ENCODE measurements at places on chromosomes 5 and 9. TPM values are rescaled to one million over a fixed set of nuclear protein-coding genes. Genes with fewer than 3 reads are reported as not detected.

PCDHGB5 gene
- total RNA-seq: 2.7 TPM

CTXN3 gene
- not detected for total RNA-seq

IL12B gene
- total RNA-seq: not detected

SLC31A2 gene
- total RNA-seq: 10.0 TPM

CDH10 gene
- total RNA-seq: not detected

- H3K27ac ChIP-seq: no peak overlapping the region
- DNase-seq: no peak
- no peaks in the 10 kb centered on the region for H3K27me3 ChIP-seq
- no peaks in the 10 kb centered on the region for H3K4me1 ChIP-seq
- H3K4me3 ChIP-seq: no peak overlapping the region
Observed at GRCh38 chr9:115941561-115942315, 211.9 kb upstream of the PAPPA start.

DNA sequence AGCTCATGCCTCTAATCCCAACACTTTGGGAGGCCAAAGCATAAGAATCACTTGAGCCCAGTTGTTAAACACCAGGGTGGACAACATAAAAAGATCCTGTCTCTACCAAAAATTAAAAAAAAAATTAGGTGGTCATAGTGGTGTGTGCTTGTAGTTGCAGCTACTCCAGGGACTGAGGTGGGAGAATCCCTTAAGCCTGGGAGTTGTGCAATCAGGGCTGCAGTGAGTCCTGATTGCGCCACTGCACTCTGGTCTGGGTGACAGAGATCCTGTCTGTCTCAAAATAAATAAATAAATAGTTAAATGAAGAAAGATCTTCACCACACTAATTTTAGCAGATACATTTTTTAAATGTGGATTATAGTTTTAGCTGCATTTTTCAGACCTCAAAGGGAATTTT lies 433.2 kb downstream of the MAT2B start:
- H3K4me1 ChIP-seq: no peaks in the 10 kb centered on the region
- no peak overlapping the region for H3K4me3 ChIP-seq

GRCh38 chr9:96109680-96110351 lies 192.2 kb downstream of the HSD17B3 start:
- DNase-seq: no peak
- no peak overlapping the region for H3K27ac ChIP-seq
- H3K4me1 ChIP-seq: no peaks in the 10 kb centered on the region

GRCh38 chr9:18359335-18359734 lies 114.6 kb upstream of the ADAMTSL1 start:
- H3K4me3 ChIP-seq: no peak overlapping the region
- H3K27ac ChIP-seq: no peak overlapping the region
- H3K4me1 ChIP-seq: no peaks in the 10 kb centered on the region
- H3K36me3 ChIP-seq: no peaks in the 10 kb centered on the region
- H3K27me3 ChIP-seq: no peaks in the 10 kb centered on the region

DNA sequence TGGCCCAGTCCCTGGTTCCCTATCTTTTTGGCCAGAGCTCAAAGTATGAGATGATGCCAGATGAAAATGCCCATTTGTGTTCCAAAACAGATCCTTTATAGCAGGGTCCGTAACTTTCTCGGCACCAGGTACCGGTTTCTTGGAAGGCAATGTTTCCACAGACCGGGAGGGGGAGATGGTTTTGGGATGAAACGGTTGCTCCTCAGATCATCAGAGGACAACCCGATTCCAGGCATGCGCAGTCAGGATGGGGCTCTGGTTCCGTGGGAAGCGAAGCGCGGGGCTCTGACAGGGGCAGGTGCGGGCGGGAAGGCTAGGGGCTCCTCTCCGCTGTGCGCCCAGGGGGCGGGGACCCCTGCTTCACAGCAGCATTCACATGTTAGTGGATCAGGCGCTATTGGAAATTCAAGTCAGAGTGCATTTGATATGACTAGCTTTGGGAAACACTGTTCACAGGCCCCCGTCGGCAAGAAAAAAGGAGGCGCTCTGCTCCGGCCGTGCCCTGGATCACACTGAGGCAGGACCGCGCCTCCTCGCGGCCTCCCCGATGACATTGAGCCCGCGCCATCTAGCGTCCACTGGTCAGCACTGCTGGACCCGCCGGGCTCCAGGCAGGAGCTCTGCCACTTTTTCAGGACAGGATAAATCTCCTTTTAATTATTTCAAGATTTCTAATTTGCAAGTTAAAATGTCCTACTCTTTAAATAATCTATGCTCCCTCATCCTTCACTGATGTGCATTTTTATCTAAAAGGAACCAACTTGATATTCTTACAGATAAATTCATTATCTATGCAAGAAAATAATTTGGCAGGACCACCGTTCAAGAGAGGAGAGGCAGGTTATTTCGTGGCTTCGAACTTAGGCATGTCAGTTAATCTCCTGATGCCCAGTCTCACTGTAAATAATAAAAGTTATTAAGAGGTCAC lies 190.0 kb downstream of the FANCC start:
- H3K4me3 ChIP-seq: peak overlapping the region; percentile 58
- peaks cover 5% of the 10 kb centered on the region for H3K4me1 ChIP-seq
- no peaks in the 10 kb centered on the region for H3K27me3 ChIP-seq
- H3K36me3 ChIP-seq: no peaks in the 10 kb centered on the region
- peak; percentile 88 for DNase-seq

DNA sequence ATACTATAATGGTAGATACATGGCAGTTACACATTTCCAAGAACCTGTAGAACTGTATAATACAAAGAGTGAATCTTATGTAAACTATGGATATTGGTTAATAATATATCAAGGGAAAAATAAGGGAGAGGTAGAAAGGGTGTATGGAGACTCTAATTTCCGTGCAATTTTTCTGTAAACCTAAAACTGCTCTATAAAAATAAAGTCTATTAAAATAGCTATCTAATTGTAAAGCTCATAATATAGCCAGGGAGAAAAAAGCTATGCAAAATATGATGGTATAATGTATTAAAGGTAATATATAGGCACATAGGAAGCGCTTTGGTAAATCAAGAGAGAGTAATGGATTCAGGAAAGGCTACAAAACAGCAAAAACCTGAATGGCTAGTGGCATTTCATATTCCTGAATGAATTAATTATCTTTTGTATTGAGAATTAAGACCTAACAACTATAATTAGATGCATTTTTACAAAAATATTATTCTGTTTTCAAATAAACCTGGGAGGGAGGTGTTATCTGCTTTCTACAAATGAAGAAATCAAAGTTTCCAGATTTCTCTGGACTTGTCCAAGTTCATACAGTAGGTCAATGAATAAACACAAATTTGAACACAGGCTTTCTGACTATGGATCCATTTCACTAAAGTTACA lies 22.8 kb downstream of the ANXA1 start:
- no peaks in the 10 kb centered on the region for H3K27me3 ChIP-seq
- no peak overlapping the region for H3K4me3 ChIP-seq
- H3K4me1 ChIP-seq: no peaks in the 10 kb centered on the region

DNA sequence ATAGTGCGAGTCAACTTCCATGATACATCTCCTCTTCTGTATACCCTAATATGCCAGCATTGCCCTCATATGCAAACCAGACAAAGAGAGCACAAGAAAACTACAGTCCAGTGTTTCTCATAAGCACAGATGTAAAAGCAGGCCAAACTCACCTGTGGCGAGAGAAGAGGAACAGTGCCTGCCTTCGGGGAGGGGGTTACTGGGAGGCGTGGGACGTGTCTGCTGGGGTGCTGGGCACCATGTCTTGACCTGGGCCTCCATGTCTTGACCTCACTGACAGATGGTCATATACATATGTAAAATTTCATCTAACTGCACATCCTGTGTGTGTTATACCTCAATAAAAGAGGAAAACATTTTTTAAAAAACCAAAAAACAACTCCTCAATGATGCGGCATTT lies 159.3 kb upstream of the PPP1R26 start:
- peaks cover 20% of the 10 kb centered on the region for H3K27me3 ChIP-seq
- H3K36me3 ChIP-seq: no peaks in the 10 kb centered on the region
- no peak for DNase-seq
- no peak overlapping the region for H3K27ac ChIP-seq
- no peak overlapping the region for H3K4me3 ChIP-seq
- H3K4me1 ChIP-seq: no peaks in the 10 kb centered on the region

- no peaks in the 10 kb centered on the region for H3K36me3 ChIP-seq
- no peak for DNase-seq
- H3K27ac ChIP-seq: no peak overlapping the region
- H3K4me1 ChIP-seq: no peaks in the 10 kb centered on the region
- no peaks in the 10 kb centered on the region for H3K27me3 ChIP-seq
- H3K4me3 ChIP-seq: no peak overlapping the region
Observed at GRCh38 chr9:27003426-27004077, 1.9 kb downstream of the LRRC19 start.

GRCh38 chr9:3648722-3649246 lies 123.0 kb upstream of the RFX3 start:
- H3K36me3 ChIP-seq: no peaks in the 10 kb centered on the region
- no peaks in the 10 kb centered on the region for H3K4me1 ChIP-seq
- DNase-seq: no peak
